ENCODE measurements at places on chromosomes 11 and 22. TPM values are rescaled to one million over a fixed set of nuclear protein-coding genes. Genes with fewer than 3 reads are reported as not detected.

The OR10D3 gene
- not detected for polyA plus RNA-seq

The MSANTD4 gene
- polyA plus RNA-seq, result 24.2 TPM

The SPA17 gene
- polyA plus RNA-seq, result 3.6 TPM

The UBASH3B gene
- 17.5 TPM for polyA plus RNA-seq

The MUC2 gene
- polyA plus RNA-seq, result not detected

The OR52E4 gene
- polyA plus RNA-seq, result not detected

The SLC22A25 gene
- not detected for polyA plus RNA-seq

The MUC5AC gene
- not detected for polyA plus RNA-seq

The PHF21B gene
- 0.06 TPM for polyA plus RNA-seq

The NXPE4 gene
- polyA plus RNA-seq, result not detected

The TUBA8 gene
- polyA plus RNA-seq, result 142 TPM

The API5 gene
- polyA plus RNA-seq, result 27.9 TPM

The OR2AG1 gene
- not detected for polyA plus RNA-seq

The GGT1 gene
- polyA plus RNA-seq, result 0.97 TPM

The MYO7A gene
- polyA plus RNA-seq, result 1.1 TPM

The PNPLA3 gene
- not detected for polyA plus RNA-seq

The RIMBP3C gene
- polyA plus RNA-seq, result 0.04 TPM

The SLC5A1 gene
- polyA plus RNA-seq, result 0.38 TPM

The KCNE3 gene
- polyA plus RNA-seq, result 0.21 TPM

The RAB3IL1 gene
- polyA plus RNA-seq, result 5.1 TPM

The SHANK3 gene
- polyA plus RNA-seq, result 4.8 TPM

The VPS51 gene
- polyA plus RNA-seq, result 85.8 TPM

The RGL4 gene
- polyA plus RNA-seq, result 0.26 TPM

The UBQLNL gene
- polyA plus RNA-seq, result 0.01 TPM

The TRIM22 gene
- 5.1 TPM for polyA plus RNA-seq

The OR5L1 gene
- not detected for polyA plus RNA-seq

The CASP1 gene
- polyA plus RNA-seq, result 4.5 TPM

The CXCR5 gene
- polyA plus RNA-seq, result 0.25 TPM

The LRRC10B gene
- polyA plus RNA-seq, result 0.24 TPM

The OR8A1 gene
- not detected for polyA plus RNA-seq

The KRTAP5-2 gene
- polyA plus RNA-seq, result not detected

The BIK gene
- not detected for polyA plus RNA-seq

The GSTT2B gene
- polyA plus RNA-seq, result 5.6 TPM

The C11orf97 gene
- polyA plus RNA-seq, result 0.06 TPM

The CHRNA10 gene
- polyA plus RNA-seq, result 0.40 TPM

The CEP164 gene
- 4.2 TPM for polyA plus RNA-seq

The NCAPH2 gene
- polyA plus RNA-seq, result 26.3 TPM

The MFRP gene
- 0.05 TPM for polyA plus RNA-seq

The TYR gene
- polyA plus RNA-seq, result not detected

The TPBGL gene
- 0.01 TPM for polyA plus RNA-seq

The RAD9A gene
- polyA plus RNA-seq, result 12.3 TPM

The CCDC87 gene
- 0.20 TPM for polyA plus RNA-seq

The DNAJB7 gene
- 0.01 TPM for polyA plus RNA-seq

The OR52I1 gene
- not detected for polyA plus RNA-seq
